ENCODE measurements at places on chromosomes 5 and 9. TPM values are rescaled to one million over a fixed set of nuclear protein-coding genes. Genes with fewer than 3 reads are reported as not detected.

The CETN3 gene
- total RNA-seq: 24.3 TPM

The SMARCA2 gene
- total RNA-seq: 285 TPM

The PCDHGA5 gene
- 0.30 TPM for total RNA-seq

The CEL gene
- 2.3 TPM for total RNA-seq

The ADAMTSL1 gene
- total RNA-seq: not detected

The PCDHGA7 gene
- total RNA-seq: 0.28 TPM

The ECSCR gene
- not detected for total RNA-seq

The SLC1A3 gene
- total RNA-seq: 1.5 TPM

The WHRN gene
- 10.5 TPM for total RNA-seq

The PCDHB16 gene
- total RNA-seq: not detected

DNA sequence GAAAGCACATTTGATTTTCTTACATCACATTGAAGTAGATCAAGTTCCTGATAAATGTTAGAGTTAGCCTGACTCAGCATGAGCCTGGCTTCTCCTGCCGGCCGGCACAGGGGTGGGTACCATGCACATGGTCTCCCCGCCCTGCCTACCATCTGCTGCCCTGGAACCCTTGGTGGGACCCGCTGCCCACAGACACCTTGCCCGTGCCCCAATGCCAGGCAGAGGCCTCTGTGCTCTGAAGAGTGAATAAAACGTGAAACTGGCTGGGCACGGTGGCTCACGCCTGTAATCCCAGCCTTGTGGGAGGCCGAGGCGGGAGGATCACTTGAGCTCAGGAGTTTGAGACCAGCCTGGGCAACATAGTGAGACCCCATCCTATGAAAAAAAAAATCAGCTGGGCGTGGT is 17.3 kb downstream of the EXD3 start:
- DNase-seq: no peak

DNA sequence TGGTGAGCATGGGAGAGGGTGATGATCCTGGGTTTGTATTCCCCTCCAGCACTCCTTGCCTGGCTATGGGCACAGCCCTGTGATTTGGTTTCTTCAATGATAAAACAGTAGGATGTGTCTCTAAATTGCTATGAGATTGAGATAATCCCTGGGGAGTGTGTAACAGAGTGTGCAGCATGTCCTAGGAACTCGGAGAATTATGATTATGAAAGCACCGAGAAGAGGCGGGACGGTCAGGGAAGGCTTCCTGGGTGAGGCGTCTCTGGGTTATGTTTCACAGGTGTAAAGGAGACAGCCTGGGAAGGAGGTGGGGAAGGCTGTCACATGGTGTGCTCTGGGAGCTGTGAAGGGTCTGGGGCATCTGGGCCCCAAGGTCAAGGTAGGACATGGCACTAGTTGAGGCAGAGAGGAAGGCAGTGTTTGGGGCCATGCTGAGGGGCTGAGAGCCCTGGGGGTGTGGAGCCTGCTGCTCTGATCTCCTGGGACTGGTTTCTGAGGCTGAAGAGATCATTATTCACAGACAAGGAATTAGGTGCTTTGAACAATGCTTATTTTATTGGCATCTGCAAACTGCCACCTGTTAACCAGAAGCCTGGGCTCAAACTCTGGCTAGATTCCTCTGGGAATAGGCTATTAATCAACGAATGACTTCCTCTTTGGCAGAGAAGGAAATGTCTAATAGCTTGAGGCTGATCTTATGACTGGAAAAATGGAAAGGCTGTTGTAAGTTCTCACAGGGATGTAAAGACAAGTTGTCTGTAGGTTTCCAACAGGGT is 73.8 kb upstream of the IL12B start:
- no peak for DNase-seq

DNA sequence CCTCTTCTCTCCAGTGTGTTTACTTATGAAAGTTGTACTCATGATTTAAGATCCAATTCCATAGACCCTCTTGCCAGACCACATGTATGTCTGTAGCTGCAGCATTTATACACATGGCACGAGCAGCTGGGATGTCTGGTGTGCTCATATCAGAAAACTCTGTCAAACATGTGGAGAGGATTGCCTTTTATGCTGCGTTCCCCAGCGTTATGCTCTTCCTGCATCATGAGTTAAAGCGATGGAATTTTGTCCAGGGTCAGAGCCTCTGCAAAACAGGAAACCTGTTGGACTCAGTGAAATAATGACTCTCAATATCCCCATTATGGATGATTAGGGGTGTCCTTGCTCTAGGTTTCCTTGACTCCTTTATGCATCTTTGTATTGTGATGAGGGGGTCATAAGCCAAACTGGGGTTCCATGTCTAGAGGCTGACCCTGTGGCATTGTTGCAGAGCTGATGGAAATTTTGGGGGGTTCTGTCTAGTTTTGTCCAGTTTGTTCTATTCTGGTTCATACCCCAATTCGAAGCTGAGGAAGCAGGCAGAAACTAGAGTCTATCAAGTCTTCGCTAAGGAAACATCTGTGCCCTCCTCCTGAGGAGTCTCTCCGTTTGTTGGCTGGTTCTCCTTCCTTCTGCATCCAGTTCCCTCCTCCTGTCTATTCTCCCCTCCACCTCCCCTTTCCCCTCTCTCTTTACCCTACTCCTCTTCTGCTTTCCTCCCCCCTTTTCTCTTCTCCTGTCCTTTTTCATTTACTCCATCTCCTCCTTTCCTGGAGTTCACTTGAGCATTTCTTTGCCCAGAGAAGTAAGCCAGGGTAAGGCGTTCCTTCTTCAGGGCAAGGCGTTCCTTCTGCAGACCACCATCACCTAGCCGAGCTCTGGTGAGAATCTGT is 252.8 kb downstream of the MAST4 start:
- DNase-seq: no peak

DNA sequence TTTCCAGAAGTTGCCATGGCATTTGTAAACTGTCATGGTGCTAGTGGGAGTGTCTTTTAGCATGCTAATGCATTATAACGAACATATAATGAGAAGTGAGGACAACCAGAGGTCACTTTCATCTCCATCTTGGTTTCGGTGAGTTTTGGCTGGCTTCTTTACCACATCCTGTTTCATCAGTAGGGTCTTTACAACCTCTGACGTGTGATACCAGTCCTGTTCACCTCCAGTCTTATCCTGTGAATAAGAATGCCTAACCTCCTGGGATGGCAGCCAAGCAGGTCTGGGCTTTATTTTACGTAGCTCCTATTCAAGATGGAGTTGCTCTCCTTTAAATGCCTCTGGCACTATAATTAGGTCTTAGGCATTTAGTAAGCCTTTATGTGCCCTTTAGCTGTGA is 20.4 kb upstream of the RFK start:
- no peak for DNase-seq

GRCh38 chr5:39772307-39772706 is 347.5 kb upstream of the DAB2 start:
- no peak for DNase-seq

GRCh38 chr9:116662646-116663310 is 24.3 kb upstream of the TRIM32 start:
- DNase-seq: no peak

GRCh38 chr5:134005417-134006061 is 764 bp upstream of the VDAC1 start:
- peak; percentile 54 for DNase-seq

- no peak for DNase-seq
Measured at GRCh38 chr5:153099328-153099727, 391.1 kb upstream of the GRIA1 start.

DNA sequence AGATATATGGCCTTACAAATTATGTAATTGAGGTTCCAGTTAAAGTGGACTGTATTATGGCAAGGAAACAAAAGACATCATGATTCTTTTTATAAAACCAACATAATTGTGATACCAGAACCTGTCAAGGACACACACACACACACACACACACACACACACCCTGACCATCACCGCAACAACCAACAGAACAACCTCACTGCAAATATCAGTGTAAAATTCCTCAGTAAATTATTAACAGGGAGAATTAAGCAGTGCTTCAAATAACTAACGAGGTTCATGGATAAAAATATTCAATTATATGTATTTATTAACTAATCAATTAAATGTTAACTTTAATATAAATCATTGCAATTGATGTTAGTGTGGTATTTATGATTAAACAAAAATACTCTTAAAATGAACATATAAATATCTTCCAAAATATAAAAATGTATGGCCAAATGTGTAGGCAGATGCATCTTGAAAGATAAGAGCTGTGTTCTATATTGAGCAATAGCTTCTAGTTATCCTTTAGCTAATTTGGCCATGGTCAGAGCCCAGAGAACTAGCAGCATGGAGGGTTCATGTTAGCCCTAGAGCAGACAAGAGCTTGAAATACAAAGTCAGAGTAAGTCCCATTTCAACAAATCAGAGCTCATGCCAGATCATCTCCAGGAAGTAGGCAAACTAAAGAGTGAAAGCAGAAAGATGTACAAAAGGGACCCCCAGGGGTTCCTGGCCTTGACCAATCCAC is 280.5 kb upstream of the ADAMTS16 start:
- no peak for DNase-seq

DNA sequence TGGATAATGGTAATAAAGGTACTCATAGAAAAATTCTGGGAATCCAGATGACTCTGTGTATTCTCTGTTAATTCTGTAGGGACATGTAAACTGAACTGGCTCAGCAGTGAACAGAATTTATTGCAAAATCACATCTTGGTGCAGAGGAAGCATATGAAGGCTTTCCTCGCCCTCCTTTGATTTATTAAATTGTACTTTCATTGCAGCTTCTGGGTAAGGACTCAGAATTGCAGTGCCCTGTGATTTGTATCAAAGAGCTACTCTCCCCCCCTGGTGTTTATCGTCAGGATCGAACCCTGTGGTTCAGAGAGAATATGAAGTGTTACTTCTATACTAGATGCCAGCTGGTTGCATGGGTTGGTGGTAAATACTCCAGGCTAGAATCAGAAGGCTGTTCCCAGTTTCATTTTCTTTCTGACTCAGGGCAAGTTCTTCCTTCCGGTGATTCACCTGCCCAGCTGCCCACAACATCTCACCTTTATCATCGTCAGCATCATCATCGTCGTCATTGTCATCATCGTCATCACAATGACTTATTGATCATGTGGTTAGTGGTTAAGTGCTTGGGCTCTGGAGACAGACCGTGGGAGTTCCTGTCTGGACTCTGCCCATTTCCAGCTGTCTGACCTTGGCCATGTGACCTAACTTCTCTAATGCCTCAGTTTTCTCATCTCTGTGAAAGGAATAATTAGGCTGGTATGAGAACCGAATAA is 238.8 kb downstream of the ARHGAP26 start:
- DNase-seq: peak; percentile 58

DNA sequence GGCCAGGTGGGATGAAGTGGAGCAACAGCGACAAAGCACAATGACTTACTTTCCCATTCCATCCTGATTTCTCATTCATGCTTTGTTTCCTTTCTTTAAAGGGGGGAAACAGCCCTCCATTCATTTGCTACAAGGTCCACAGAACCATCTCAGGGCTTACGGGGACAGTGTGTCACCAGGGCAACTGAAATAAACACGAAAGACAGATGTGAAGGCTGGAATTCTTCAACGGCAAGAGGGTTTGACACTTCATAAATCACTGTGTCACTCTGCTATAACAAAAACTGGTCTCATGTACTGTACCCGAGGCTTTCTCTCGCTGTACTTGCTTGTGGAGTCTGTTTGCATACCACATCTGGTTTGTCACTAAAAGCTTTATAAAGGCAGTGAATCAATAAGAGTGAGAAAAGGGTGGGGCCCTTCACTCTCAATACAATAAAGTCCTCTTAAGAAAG is 150.8 kb downstream of the EFNA5 start:
- DNase-seq: no peak

GRCh38 chr5:133565993-133566392 is 46.3 kb downstream of the FSTL4 start:
- peak; percentile 41 for DNase-seq

DNA sequence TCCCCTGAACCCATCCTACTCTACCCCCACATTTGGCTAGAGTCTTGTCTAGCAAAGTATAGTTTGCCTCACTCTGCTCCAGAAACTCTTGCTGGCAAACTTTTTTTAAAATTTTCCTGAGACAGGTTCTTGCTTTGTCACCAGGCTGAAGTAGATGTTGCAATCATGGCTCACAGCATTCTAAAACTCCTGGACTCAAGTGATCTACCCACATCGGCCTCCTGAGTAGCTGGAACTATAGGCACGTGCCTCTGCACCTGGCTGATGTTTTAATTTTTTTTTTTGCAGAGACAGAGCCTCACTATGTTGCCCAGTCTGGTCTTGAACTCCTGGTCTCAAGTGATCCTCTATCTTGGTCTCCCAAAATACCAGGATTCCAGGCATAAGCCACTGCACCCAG is 175.8 kb upstream of the FBXL17 start:
- no peak for DNase-seq

DNA sequence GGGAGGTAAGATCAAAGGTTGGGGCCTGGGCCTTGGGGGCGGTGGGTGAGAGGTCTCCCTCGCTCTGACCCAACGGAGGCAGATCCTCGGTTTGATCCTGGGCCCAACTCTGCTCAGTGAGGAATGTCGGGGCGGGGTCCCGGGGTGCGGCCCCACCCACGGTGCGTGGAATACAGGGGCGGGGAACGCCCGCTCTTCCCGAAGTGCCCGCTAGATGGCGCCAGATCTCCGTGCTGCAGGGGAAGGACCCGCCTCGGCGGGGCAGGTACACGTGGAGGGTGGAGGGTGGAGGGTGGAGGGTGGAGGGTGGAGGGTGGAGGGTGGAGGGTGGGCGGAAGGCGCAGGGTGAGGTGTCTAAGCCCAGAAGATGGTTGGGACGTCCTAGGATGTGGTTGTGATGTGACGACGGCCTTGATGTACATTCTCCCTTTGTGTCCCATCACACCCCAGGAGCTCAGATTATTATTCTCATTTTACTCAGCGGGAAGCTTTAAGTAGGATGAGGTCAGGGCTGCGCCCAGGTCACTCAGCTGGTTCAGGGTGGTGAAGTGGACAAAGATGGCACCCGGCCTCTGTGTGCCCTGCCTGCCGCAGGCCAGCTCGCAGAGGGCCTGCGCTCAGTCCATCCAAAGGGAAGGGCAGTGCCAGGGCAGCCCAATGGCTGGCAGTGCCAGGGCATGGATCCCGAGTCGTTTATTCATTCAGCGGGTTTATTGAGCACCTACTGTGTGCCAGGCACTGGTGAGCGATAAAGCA is 9.4 kb upstream of the RPS14 start:
- DNase-seq: peak; percentile 91

DNA sequence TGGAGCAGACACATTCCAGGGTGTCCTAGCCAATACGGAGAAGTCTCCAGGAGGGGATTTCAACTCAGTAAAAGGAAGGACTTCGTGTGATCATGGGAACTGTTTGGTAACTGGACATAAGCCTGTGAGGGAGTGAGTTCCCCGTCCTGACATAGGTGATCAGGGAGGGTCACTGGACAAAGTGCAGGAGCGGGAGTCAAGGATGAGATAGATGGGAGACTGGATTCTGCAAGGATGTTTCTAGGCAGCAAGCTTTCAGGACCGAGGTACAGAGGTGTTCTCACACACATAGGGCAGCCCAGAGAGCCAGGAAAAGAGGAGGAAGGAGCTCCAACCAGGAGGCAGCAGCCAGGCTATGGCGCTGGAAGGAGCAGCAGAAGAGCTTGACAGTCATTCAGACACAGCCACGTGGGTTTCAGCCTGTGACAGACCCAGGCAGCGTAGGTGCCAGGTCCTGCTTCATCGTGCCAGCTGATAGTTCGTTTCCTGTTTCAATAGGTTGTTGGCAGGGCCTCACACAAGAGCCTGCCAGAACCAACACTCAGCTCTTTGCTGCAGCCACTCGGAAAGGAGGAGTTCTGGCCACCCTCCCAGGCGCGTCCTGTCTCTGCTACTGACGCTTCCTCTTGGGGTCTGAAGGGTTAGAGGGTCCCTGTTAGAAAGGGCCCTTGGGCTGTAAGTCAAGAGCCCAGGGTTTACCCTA is 84.1 kb downstream of the AMBP start:
- DNase-seq: peak; percentile 14

GRCh38 chr5:173496883-173497255 is 119.6 kb downstream of the BOD1 start:
- DNase-seq: no peak

- DNase-seq: no peak
Measured at GRCh38 chr9:22683700-22684075, 237.1 kb downstream of the DMRTA1 start.

Data from activated naive CD8-positive, alpha-beta T cell treated with anti-CD3 and anti-CD28 coated beads, Interleukin-2, amount 10 ng/mL, durations not matched to agents 7 days and 5 days (primary cell).